A673 (cell line): ENCODE measurements at places on chromosomes 11 and 22. TPM values are rescaled to one million over a fixed set of nuclear protein-coding genes. Genes with fewer than 3 reads are reported as not detected.
A peak's percentile ranks its signal among the peaks of the same experiment; 100 is the strongest.

The RIC8A gene
- 78.2 and 88.2 TPM in 2 replicates for total RNA-seq

The FGF4 gene
- not detected in 2 replicates for total RNA-seq

The SLC5A1 gene
- total RNA-seq, result not detected in 2 replicates

DNA sequence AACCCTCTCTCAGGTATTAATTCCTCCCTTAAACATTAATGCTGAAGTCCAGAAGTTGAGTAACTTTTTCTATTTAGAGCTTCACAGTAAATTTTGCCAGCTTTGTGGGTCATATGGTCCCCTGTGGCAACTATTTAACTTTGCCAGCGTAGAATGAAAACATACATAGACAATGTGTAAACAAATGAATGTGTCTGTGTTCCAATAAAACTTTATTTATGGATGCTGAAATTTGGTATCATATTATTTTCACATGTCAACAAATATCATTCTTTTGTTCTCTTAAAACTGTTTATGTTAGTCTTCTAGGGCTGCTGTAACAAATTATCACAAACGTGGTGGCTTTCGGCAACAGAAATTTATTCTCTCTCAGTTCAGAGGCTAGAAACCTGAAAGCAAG lies 85.1 kb downstream of the TMEM135 start:
- DNase-seq, result no peak

DNA sequence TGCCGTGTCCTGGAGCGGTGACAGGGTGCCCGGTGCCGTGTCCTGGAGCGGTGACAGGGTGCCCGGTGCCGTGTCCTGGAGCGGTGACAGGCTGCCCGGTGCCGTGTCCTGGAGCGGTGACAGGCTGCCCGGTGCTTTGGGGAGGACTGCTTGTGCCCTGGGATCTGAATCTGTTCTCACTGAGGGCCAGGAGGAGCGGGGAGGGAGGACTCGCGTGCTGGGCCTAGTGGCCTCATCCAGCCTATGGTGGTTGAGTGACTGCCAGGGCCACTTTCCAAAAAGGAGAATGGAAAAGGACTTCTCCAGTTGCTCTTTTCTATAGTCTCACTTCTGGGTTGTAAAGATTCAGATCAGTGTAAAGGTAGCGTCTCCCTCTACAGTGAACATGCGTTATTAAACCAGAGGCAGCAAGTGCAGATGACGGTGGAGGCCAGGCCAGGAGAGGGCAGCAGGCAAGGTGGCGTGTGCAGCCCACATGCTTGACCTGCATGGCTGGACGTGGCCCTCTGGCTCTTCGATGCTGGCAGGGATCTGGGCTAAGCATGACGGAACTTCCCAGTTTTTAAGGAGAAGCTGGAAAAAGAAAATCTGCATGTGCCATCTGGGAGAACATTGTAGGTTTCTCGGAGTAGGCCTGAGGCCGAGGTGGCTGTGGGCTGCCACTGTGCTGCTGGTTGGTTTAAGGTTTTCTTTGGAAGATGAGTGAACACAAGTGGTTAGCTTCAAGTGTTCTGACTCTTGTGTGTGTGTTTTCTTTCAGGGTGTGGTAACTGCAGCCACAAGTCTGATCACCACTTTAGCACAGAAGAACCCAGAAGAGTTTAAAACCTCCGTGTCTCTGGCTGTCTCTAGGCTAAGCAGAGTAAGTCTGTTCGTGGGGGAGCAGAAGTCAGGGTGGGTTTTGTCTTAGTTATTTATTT lies 55.0 kb downstream of the AP2A2 start:
- no peak for DNase-seq

DNA sequence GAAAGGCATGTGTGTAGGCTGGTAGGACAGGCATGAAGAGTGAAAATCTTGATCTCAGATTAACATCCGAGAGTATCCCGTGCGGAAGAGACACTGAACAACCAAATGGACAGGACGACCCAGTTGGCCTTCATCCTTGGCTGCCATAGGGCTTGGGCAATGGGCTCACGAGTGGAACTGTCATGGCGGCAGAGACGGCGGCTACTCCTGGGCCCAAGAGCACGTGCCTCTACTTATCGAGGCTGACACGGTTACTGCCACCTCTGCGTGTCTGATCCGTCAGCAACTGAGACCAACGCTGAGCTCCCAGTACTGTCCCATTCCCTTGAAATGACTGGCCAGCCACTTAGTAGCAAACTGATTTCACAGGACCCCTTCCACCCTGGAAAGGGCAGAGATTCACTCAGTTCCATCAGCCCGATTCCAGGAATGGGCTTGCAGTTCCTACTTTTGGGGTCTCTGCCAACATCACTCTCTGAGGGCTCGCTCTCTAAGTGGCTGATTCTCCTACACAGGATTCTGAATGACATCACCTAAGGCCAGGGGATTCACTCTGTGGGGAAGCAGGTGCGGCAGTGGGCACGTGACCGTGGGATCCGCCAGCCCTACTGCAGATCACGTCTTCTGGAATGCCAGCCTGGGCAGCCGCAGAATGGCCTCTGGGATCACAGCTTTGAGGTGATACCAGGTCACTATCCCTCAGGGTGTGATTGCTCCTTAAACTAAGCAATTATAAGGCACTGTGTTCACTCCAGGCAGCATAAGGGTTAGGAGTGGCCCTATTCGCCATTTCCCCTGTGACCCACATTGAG lies 97.8 kb downstream of the RPS6KA4 start:
- no peak for DNase-seq

GRCh38 chr11:80838153-80838552 lies 1397.3 kb upstream of the TENM4 start:
- no peak for DNase-seq

DNA sequence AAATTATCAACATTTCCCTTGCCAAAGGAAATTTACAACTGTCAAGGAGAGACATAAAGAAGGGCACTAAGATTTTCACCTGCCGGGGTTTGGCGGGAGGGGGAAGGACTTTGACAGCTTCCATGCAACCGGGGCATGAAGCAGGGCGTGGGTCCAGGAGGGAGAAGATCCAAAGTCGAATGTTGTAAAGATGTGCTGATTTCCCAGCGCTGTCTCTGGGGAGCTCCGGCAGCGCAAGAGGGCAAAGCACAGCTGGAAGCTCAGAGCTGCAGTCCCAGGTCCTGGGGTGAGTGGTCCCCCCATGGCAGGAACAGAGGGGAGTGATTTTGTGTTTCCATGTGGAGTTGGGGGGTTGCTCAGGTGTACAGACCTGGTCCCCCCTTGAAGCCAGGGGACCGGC lies at the start of gene MS4A10:
Gene MS4A10 (plus strand): TSS at position 198 of the 400 bp plus-strand sequence. CDS start 5,003 bp downstream, outside the sequence.
- DNase-seq, result no peak

GRCh38 chr11:44718612-44719390 lies 8.0 kb upstream of the TSPAN18 start:
- DNase-seq, result no peak

DNA sequence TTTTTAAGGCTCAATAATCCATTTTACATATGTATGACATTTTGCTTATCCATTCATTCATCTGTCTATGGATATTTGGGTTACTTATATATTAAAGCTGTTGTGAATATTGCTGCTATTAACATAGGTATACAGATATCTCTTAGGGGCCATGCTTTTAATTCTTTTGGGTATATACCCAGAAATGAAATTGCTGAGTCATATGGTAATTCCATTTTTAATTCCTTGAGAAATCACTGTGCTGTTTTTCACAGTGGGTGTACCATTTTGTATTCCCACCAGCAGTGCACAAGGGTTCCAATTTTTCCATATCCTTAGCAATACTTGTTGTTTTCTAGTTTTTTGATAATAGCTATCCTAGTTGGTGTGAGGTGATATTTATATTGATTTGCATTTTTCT lies 19.0 kb downstream of the PRMT3 start:
- no peak for DNase-seq

GRCh38 chr11:61061081-61061826 lies 41.0 kb upstream of the CD5 start:
- no peak for DNase-seq

DNA sequence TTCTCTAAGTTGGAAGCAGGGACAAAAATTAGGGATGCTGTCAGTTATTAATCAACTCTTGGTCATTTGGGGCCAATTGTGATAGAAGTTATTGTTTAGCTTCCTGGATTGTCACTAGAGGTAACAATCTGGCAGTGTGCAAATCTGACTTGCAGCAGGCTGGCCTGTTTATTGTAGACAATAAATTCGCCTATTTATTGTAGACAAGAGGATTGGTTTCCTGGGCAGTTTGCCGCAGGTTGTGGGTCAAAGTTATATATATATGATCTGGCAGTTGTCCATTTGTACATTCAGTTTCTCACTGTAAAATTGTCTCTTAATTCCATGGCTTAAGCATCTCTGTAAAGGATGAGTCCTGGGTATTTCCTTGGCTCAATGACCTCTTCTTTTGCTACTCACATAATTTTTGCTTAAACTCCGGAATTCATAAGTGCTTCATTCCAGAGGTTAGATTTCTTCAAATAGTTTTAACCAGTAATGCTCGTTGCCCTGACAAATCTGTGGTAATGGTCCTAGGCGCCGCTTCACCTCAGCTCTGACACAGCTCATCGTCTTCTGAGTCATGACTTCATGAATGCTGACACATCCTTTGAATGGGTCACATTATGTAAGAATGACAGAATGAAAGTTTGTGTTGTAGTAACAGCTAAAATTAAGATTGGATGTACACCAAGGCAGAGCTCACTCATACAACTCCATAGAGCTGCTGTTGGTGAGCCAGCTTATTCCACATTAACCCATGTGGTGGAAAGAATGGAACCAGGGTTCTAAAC lies 7.8 kb upstream of the MMP3 start:
- DNase-seq, result no peak

DNA sequence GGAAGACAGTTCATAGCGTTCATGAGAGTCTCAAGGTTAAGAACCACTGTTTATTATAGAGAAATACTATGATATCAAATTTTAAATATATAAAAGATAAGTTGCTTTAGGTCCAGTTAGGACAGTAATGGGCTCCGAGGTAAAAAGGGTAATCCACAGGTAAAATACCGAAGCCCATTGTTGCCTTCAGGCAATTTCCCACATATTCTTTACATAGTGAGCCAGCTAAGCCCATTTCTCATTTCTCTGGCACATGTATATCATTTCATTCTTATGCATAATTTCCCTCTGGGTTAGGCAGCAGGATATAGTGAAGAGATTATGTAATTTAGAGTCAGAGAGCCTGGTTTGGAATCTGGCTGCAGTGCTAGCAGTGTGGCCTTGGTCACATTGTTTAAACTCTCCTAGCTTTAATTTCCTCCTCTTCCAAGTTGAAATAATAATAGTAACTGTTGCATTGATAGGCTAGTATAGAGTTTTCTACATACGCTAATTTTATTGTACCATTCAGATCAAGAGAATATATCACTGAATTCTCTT lies 7.6 kb upstream of the POU2AF1 start:
- DNase-seq, result peak; percentile 53

GRCh38 chr11:117279711-117280376 lies 11.3 kb upstream of the BACE1-AS start:
- DNase-seq, result no peak

DNA sequence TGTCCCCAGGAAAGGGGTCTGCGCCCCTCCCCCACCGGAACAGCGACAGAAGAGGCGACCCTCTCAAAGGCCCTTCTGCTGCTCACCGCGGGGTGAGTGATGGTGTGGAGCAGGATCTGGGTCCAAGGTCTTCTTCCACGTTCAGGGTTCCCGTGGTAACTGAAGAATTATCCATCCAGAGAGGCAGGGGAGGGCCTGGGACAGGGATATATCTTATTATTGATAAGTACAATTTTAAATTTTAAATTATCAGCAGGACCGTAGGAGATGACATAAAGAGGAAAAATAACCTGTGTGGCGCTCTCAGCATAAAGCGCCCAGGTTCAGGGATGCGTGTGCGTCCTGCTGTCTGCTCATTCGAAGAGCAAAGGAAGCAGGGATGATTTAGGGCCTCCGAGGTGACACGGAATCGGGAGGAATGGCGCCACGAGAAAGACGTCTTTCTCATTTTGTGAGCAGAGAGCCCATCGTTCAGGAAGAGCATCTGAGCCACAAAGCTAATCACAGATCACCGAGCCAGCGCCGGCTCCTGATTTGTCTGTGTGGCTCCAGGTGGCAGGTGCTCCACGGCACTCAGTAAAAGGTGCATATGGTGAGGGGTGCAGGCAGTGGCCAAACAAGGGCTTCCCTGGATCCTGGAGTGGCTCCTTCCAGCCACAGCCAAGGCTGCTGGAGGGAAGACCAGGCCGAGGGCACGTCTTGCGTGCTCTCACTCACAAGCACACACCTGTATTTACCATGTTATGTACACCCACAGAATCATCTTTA lies 19.3 kb downstream of the KRTAP5-5 start:
- DNase-seq, result no peak

GRCh38 chr11:82117362-82117761 lies 616.3 kb downstream of the FAM181B start:
- no peak for DNase-seq

DNA sequence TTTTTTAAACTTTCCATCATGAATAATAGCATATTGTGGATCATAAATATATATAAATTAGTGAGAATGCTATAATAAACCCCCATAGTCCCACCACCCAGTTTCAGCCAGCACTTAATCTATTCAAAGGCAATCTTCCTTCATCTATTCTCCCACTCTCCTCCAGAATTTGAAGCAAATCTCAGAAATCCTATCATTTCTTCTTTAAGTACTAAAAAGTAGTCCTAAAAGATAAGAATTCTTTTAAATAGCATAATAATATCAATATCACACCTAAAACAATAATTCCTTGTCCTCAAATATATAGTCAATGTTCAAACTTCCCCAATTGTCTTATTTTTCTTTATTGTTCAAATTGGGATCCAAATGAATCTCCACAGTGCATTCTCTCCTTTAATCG lies 24.6 kb upstream of the ROBO3 start:
- DNase-seq, result no peak

GRCh38 chr22:39935612-39936011 lies 24.6 kb upstream of the TMA7B start:
- DNase-seq, result no peak

DNA sequence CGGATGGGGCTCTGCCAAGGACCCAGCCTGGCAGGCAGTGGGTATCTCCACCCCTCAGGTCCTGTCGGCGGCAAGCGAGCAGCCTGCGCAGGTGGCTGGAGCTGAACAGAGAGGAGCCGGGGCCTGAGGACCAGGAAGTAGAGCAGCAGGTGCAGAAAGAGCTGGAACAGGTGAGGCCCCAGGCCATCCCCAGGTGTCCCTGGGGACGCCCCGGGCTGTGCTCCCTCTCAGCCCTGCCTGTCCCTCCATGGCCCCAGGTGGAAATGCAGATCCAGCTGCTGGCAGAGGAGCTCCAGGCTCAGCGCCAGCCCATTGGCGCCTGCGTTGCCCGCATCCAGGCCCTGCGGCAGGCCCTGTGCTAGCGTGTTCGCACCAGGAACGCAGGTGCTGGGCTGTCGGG lies 44.0 kb downstream of the PISD start:
- no peak for DNase-seq

- DNase-seq, result peak; percentile 7
Observed at GRCh38 chr11:84543367-84544159, 1083.6 kb downstream of the DLG2 start.

DNA sequence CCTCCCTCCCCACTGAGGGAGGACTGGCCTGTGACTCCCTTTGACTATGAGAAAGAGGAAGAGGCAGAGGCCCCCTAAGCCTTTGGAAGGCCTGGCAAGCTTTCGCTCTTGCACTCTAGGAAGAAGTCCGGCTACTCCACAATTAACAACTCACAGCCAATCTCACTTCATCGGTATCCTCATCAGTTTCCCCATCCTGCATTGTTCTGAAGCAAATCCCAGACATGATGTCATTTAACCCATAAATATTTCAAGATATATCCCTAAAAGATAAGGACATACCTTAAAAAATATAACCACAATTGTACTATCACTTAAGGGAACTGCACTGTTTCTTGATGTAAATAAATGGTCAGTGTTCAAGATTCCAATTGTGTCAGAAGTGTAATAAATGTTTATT lies 63.1 kb downstream of the CWC15 start:
- no peak for DNase-seq
